ENCODE measurements at places on chromosomes 1 and 21.
A peak's percentile ranks its signal among the peaks of the same experiment; 100 is the strongest.

DNA sequence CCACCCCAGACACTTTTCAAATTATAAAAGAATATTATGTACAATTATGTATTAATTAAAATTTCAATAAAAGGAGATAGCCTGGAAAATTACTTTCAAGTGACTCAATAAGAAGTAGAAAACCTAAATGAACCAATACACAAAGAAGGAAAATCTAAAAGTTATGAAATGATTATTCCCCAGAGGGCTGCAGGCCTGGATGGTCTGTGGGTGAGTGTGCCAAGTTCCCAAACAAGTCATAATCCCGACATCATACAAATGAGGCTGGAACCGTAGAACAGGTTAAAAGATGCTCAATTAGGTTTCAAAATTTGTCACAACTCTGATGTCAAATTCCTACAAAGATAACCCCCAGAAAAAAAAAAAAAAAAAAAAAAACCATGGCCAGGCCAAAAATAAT is 12.7 kb downstream of the SPATC1L start:
- peak; percentile 70 for DNase-seq

DNA sequence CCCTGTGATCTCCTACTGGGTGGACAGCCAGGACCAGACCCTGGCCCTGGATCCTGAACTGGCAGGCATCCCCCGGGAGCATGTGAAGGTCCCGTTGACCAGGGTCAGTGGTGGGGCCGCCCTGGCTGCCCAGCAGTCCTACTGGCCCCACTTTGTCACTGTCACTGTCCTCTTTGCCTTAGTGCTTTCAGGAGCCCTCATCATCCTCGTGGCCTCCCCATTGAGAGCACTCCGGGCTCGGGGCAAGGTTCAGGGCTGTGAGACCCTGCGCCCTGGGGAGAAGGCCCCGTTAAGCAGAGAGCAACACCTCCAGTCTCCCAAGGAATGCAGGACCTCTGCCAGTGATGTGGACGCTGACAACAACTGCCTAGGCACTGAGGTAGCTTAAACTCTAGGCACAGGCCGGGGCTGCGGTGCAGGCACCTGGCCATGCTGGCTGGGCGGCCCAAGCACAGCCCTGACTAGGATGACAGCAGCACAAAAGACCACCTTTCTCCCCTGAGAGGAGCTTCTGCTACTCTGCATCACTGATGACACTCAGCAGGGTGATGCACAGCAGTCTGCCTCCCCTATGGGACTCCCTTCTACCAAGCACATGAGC is 17.2 kb upstream of the SLC25A44 start:
- DNase-seq = no peak

DNA sequence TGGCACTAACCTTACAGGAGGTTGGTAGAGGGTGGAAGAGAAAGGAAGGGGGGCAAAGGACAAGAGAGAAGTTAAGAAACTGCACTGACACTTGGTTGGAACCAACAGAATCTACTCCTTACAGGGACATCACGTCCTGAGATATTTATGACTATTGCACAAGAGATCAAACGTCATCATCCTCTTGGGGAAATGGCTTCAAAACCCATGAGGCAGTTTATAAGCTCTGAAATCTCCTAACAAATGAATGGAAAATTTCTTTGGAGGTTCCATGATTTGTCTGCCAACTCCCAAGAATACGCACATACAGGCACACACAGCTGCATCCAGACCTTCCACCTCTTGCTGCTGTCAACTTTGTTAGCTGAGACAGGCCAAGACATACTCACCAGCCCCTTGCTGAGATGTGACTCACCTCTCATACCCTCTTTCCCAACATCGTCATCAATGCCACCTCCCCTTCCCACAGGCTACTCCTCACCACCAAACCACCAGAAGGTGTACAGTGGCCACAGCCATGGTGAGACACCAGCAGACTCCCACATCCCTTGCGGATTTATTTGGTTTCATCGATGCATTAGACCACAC is 135.5 kb downstream of the SETD4 start:
- DNase-seq = peak; percentile 74

DNA sequence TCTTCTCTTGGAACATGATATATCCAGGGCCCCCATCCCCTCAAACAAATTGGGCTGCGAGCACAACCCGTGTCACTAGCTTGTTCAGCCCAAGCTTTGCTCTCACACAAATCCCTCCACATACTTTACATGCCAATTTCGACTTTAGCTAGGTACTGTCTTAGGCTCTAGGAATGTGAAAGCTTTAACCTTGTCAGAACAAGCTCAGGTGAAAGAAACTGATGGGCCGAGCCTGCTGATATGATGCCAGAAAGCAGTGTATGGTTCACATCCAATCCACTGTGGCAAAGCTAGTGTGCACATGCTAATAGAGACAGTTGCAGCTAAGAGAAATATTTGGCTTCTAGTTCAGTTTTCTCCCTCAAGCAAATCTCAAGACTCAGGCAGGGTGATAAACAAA is 79.5 kb downstream of the TNFSF18 start:
- no peak for DNase-seq
